ENCODE measurements at places on chromosomes 5 and 9. TPM values are rescaled to one million over a fixed set of nuclear protein-coding genes. Genes with fewer than 3 reads are reported as not detected.

DNA sequence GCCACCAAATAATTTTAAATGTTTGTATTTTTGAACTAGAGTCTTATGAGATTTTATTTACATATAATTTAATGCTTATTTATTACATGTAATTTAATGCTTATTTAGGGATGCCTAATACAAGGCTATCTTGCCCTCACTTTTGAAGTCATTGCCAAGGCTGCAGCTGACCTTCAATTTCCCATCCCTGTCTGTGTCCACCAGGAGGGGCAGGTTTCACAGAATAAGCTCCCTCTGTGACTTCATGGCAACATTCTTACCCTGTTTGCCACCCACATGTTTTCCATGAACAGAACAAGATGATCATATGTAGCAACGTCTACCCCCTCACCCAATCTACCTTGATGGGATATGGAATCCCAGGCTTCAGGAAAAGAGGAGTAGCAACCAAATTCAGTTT is 27.0 kb downstream of the C5 start:
- DNase-seq, result no peak

DNA sequence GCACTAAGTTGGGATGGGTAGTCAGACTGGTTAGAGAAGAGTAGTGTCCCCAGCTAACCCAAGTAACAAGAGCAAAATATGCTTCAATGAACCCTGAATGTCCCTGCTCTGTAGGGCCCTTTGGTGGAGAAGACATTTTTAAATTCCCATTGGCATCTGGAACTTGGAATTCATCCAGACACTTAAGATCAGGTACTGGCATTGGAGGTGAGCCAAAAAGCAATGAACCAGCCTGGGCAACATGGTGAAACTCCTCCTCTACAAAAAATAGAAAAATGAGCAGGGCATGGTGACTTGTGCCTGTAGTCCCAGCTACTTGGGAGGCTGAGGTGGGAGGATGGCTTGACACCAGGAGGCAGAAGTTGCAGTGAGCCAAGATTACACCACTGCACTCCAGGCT is 58.9 kb upstream of the ZNF618 start:
- no peak for DNase-seq

The MYORG gene
- total RNA-seq, result 31.3 TPM

- DNase-seq, result no peak
Observed at GRCh38 chr5:68478301-68479095, 262.9 kb downstream of the PIK3R1 start.

- DNase-seq, result no peak
Observed at GRCh38 chr5:10556289-10556807, 7.5 kb upstream of the ANKRD33B start.

DNA sequence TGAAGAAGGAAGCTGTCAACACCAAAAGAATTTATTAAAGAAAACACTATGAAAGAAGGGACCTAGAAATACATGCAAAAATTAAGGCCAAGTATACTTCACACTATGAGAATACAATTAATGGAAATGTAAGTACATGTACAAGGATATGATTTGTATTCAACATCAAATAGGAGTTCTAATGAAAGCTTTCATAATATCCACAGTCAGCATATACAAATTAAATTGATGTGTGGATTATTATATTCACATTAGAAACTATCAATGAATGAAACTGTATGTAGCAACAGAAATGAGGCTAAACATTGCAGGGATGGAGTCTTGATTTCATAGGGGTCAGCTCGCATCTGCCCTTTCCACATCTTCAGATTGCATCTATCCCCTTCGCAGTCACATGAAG is 401.5 kb downstream of the CTNND2 start:
- DNase-seq, result no peak

The PRSS3 gene
- not detected for total RNA-seq

- DNase-seq, result peak; percentile 3
Observed at GRCh38 chr9:106277966-106278365, 583.6 kb downstream of the TMEM38B start.

GRCh38 chr5:164127527-164127926 is 622.1 kb downstream of the MAT2B start:
- no peak for DNase-seq

DNA sequence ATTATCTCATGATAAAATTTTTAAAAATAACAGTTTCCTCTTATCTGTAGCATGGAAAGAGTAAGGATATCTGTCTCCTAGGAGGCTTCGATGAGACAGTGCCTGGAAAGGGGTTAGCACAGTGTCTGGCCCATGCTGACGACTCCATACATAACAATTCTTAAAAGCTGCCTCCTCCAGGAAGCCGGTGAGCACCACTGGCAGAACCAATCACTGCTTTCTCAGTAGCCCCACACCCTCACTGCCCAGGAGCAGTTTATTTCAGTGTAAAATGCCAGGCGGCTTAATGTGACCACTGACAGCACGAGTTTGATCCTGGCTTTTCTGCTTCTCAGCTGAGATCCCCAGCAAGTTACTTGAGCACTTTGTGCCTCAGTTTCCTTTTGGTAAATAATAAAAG is 1.2 kb upstream of the NIPAL4 start:
- DNase-seq, result no peak

DNA sequence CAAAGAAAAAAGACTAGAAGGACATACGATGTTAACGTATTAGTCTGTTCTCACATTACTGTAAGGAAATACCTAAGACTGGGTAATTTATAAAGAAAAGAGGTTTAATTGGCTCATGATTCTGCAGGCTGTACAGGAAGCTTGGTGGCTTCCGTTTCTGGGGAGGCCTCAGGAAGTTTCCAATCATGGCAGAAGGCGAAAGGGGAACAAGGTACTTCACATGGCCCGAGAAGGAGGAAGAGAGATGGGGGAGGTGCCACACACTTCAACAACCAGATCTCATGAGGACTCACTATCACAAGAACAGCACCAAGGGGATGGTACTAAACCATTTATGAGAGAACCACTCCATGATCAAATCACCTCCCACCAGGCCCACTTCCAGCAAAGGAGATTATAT is 110.1 kb downstream of the CARTPT start:
- no peak for DNase-seq

- DNase-seq, result peak; percentile 40
Observed at GRCh38 chr9:37994639-37995347, 74.2 kb downstream of the SHB start.

GRCh38 chr5:84080908-84081307 is 303.8 kb downstream of the EDIL3 start:
- no peak for DNase-seq

The CBY3 gene
- not detected for total RNA-seq

The GFRA3 gene
- not detected for total RNA-seq

GRCh38 chr5:87421307-87421706 is 8.6 kb upstream of the CCNH start:
- no peak for DNase-seq

- DNase-seq, result no peak
Observed at GRCh38 chr5:167573370-167574127, 717.9 kb upstream of the WWC1 start.

The LCN15 gene
- not detected for total RNA-seq

The FOXI1 gene
- total RNA-seq, result not detected

- no peak for DNase-seq
Observed at GRCh38 chr5:65588694-65589093, 25.6 kb downstream of the PPWD1 start.

- DNase-seq, result no peak
Observed at GRCh38 chr9:88757406-88758010, 222.5 kb downstream of the NXNL2 start.

The ANKRD33B gene
- 6.4 TPM for total RNA-seq

GRCh38 chr5:103256178-103256577 is 2.4 kb upstream of the MACIR start:
- peak; percentile 25 for DNase-seq

DNA sequence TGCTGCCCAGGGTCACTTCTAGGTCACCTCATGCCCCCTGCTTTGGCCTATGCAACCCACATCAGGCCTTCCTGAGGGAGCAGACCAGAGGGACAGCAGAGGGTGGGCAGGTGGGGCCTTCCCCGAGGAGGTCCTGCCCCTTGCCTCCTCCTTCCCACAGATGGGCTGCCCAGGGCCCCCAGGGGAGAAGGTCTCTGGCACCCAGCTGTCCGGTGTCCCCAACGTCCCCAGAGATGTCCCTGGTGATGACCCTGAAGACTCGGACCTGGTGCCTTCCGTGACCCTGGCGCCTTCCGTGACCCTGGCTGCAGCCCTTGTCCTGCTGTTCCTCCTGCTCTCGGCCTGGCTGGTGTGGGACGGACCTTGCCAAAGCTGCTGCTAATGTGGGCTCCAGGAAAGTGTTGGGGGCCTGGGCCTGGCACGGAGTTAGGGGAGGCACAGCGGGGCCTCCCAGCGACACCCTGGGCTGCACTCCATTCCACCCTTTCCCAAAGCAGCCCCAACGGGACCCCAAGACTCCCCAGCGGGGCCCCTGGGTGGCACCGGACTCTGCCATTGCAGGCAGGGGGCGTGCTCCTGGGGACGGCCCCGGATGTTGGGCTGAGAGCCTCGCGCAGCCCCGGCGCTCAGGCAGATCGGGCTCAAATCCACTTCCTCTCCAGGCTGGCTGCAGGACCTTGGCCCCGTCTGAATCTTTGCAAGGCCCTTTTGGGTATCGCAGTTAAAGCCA is 6.8 kb upstream of the SLC2A6 start:
- DNase-seq, result no peak

- peak; percentile 76 for DNase-seq
Observed at GRCh38 chr9:5799314-5799713, 33.6 kb downstream of the ERMP1 start.

The GAS1 gene
- 103 TPM for total RNA-seq

DNA sequence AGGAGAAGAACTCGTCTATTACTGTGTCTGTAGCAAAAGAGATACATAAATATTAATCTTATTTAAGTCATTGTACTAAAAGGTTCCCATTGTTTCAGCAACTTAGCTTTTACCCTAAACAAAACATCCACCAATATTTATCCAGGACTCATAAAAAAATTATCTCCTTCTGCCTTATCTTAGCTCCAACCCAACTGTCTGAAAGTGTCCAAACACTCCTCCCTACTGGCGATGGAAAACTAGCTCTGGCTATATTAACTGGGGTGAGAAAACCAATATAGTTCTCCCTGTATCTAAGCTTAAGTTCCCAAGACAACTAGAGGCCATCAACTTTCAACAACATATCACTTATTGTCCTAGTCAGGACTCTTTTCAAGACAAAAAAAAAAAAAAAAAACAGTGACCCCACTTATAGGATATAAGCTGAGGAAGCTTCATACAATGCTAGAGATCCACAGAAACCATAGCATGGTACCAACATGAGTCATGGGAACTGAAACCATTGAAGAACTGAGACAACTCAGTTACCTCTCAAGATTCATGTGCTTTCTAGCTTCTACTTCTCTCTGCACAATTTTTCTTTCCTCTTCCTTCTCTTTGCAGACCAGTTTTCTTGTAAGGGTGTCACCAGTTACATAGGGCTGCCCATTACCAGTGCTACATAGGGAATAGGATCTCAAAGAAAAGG is 150.7 kb upstream of the RASA1 start:
- no peak for DNase-seq

DNA sequence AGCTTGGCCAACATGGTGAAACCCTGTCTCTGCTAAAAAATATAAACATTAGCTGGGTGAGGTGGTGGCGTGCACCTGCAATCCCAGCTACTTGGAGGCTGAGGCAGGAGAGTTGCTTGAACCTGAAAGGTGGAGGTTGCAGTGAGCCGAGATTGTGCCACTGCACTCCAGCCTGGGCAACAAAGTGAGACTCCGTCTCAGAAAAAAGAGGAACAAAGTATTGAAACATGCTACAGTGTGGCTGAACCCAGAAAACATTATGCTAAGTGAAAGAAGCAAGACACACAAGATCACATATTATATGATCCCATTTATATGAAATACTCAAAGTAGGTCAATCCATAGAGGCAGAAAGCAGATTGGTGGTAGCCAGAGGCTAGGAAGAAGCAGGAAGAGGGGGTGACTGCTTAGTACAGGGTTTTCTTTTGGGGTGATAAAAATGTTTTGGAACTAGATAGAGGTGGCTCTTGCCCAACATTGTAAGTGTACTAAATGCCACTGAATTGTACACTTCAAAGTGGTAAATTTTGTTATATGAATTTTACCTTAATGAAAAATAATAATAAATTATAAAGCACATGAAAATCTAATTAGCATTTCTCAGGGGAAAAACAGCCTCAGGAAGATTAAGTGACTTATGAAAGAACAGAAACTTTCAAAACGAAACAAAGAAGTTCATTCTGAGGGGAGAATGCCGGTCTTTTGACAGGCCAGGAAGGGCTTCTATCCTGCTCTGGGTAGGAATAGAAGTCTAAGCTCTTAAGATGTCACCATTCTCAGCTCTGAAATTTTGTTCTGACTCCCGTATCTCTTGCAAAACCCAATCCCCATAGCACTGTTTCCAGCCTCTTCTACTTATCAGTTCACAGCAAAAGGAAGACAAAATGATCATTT is 161.1 kb upstream of the TBCA start:
- no peak for DNase-seq

DNA sequence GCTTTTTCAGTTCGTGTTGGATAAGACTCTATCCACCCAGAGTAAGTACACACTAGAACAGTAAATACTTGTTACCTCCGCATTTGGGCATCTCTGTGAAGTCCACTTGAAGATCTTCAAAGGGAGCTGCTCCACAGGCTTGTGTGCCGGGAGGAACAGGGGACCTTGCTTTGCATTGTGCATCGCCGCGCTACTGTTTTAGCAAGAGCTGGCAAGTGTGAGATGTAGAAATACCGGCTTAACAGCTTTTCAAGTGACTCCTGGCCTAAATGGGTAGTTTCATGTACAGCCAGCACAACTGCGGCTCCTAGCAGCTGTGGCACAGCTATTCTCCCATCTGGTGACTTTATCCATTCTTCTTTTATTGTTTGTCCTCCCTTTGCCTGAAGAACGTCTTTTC is 8.4 kb upstream of the ZNF354C start:
- no peak for DNase-seq
